Smooth muscle cell of bladder (primary cell): ENCODE measurements at places on chromosomes 16 and 17. TPM values are rescaled to one million over a fixed set of nuclear protein-coding genes. Genes with fewer than 3 reads are reported as not detected.

The PMFBP1 gene
- total RNA-seq, result under 0.01 and 0.18 TPM in 2 replicates

The SLC13A5 gene
- not detected in 2 replicates for total RNA-seq

The PPY gene
- total RNA-seq, result not detected in 2 replicates

The RDM1 gene
- 0.09 and 0.28 TPM in 2 replicates for total RNA-seq

The RAB34 gene
- 190 and 212 TPM in 2 replicates for total RNA-seq
